ENCODE measurements at places on chromosomes 2 and 18.

GRCh38 chr18:45678441-45678840 is 45.5 kb upstream of the SLC14A1 start:
- DNase-seq, result no peak

- DNase-seq, result no peak
Measured at GRCh38 chr18:48946329-48946835, 4.4 kb downstream of the SMAD7 start.

DNA sequence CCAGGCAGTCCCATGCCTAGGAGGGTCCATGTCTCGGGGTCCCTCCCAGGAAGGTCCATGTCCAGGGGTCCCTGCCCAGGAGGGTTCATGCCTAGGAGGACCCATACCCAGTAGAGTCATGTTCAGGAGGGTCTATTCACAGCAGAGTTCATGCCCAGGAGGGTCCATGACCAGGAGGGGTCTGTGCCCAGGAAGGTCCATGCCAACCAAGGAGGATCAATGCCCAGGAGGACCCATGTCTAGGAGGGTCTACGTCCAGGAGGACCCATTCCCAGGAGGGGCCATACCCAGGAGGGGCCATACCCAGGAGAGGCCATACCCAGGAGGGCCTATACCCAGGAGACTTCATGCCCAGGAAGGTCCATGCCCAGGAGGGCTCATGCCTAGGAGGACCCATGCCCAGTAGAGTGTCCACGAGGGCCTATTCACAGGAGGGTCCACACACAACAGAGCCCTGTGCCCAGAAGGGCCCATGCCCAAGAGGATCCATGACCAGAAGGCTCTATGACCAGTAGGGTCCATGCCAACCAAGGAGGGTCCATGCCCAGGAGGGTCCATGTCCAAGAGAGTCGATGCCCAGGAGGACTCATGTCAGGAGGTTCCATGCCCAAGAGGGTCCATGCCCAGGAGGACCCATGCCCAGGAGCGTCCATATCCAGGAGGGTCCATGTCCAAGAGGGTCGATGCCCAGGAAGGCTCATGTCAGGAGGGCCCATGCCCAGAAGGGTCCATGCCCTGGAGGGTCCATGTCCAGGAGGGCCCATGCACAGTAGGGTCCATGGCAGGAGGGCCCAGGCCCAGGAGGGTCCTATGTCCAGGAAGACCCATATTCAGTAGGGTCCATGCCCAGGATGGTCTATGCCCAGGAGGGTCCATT is 10.1 kb downstream of the GPR35 start:
- no peak for DNase-seq

DNA sequence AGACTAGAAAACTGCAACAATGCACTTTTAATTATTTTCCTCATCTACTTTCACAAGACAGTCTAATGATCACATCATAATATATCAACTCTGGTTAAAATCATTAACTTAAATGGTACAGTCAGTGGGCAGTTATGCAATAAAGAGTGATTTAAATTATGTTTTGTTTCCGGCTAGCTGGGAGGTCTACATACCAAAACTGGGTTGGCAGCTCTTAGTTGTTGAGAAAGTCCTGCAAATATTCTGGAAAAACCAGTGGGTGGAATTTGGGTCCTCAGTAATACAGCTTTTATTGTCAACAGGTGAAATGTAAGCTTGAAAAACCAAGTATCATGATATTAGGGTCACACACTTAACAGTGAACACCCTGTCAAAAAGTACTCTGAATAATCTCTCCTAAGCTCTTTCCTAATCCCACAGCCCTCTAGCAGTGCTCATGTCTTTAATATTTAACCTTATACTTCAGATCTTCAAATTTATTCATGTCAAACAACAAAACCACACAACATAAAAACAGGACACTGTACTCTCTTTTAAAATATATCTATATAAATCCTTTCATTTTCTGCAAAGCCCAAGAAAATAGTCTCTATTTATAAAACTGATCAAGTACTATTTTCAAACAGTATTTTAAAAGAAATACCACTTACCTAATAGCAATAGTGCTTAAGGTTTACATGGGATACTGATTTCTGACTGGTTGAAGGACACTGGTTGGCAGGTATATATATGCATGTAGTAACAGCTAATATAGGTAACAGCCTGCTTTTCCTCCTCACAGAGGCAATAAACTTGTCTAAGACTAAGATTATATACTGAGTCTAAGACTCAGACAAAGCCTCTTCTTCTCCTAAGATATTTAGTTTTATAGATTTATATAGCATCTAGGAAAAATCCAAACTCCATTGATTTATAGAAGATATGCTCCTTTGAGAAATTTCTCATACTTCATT is 103.8 kb downstream of the GAREM1 start:
- no peak for DNase-seq

GRCh38 chr2:37507051-37507410 is 162.6 kb downstream of the QPCT start:
- no peak for DNase-seq

GRCh38 chr18:6784046-6784445 is 54.5 kb downstream of the ARHGAP28 start:
- DNase-seq, result no peak

GRCh38 chr2:47297767-47298425 is 105.1 kb upstream of the MSH2 start:
- DNase-seq, result no peak

GRCh38 chr2:106812383-106812782 is 73.6 kb downstream of the ST6GAL2 start:
- no peak for DNase-seq

DNA sequence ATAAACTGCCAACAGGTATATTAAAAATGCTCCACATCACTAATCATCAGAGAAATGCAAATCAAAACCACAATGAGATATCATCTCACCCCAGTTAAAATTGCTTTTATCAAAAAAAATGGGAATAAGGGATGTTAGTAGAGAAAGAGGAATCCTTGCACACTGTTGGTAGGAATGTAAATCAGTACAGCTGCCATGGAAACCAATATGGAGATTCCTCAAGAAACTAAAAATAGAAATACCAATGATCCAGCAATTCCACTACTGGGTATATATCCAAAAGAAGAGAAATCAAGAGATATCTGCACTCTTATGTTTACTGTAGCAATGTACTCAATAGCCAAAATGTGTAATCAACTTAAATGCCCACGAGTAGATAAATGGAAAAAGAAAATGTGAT is 40.6 kb downstream of the ZRANB3 start:
- DNase-seq, result no peak

GRCh38 chr2:118177884-118178283 is 89.6 kb downstream of the INSIG2 start:
- no peak for DNase-seq

DNA sequence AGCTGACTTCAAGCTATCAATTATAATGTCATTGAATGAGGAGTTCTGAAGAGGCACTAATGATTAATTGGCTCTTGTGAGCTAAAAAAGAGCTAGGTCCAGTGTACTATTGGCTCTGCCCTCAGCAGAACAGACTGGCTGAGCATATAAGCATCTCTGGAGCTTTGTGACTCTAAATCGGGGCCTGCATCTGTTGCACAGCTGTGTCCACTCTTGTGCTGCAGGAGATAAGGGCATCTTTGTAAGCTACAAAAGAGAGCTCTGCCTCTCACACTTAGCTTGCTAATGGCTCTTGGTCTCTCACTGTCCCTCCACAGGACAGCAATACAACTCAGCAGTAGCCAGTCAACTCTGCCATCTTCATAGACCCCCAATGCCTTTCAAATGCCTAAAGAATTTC is 61.5 kb upstream of the L3MBTL4 start:
- no peak for DNase-seq

DNA sequence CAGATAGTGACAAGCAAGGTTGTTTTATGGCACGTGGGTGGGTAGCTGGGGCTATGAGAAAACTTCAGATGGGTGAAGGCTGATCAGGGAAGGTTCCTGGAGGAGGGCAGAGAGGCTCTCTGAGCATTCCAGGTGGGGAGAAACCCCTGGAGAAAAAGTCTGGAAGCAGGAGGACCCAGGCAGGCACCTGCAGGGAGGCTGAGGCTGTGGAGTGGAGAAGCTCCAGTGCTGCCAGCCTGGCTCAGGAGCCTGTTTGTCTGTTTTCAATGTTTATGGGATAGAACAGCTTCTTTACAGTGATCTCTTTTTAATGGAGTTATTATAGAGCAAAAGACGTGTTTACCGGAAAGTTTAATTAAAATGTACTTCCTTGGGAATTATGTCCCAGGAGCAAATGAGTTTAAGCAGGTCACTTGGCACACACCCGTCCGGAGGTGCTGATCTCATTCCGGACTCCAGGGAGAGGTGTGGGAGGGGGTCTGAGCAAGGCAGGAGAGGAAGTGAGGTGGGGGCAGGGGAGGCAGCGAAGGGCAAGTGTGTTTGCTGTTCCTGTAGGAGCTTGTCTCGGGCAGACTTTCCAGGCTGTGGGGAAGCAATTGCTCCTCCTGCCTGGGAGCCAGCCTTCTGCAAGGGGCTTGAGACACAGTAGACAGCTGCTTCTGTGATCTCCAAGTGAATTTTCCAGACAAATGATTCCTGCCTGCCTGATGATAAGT is 239.5 kb downstream of the MYCN start:
- no peak for DNase-seq

All from GM06990 (cell line).